ENCODE measurements at places on chromosomes 16 and 17.
A peak's percentile ranks its signal among the peaks of the same experiment; 100 is the strongest.

GRCh38 chr17:34556384-34556783, 23.0 kb upstream of the TMEM132E start:
- no peak for DNase-seq

DNA sequence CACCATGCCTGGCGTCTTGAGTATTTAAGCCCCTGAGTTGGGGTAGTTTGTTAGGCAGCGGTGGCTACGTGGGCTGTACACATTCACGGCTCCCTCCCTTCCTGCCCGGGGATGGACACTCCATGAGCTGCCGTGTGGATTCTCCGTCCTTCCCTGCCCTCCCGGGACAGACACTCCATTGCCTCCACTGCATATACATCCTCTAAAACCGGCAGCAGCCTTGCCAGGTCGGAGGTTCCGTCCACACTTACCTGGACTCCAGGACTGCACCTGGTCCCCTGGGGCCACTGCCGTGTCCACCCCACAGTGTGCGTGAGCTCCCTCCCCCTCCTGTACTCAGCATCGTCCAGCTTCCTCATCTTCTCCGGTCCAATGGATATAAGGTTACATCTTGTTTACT, 3.5 kb upstream of the SPATA2L start:
- DNase-seq: no peak

GRCh38 chr16:2025878-2026460, 733 bp upstream of the NHERF2 start:
- DNase-seq: no peak

- no peak for DNase-seq
These were observed 8.8 kb upstream of the ABCA8 start for GRCh38 chr17:68963958-68964357.

GRCh38 chr16:19135896-19136438, 22.2 kb downstream of the ITPRIPL2 start:
- DNase-seq: no peak

- DNase-seq: no peak
These were observed 150.2 kb upstream of the CACNG5 start for GRCh38 chr17:66684731-66685130.

DNA sequence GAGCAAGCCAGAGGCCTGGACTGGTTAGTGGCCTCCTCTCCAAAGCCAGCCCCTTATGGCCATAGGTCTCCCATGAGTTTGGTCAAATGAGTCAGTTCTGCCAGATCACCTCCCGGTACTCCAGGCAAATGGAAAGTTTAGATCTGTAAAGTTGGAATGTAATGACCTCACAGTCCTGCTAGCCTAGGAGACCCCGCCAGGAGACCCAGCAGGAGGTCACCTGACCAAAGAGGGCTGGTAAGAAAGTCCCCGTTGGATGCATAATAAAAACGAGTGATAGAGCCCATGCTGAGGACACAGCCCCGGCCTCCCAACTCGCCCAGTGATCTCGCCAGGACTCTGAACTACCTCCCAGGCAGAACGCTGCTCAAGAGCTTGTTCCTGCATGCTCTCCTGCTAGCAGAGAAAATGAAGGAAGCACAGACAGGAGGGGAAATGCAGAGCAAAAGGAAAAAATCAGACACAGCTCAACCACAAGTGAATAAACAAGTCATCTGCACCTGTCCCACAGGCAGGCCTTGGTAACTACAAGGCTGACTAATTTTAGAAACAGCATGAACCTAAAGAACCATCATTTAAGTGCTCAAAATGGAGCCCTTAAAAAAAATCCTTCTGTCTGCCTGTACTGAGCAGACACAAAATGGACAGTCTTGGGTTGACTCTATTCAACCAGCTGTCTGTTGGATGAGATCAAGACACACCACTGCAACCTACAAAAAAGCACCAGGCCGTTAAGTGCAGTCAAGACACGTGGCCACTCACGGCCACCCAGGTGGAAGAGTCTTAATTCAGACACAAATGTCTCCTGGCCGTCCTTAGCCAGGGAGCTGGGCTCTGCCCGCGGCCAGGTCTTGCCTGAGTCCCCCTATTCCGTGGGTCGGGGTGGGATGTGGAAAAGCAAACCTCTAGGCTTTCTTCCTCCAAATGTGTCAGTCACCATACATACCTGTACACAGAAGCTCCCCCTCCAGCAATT, 9.2 kb downstream of the CDIP1 start:
- DNase-seq: no peak

GRCh38 chr16:69005641-69006355, 99.7 kb upstream of the HAS3 start:
- no peak for DNase-seq

GRCh38 chr17:7001318-7001961, 5.6 kb downstream of the ALOX12 start:
- DNase-seq: peak; percentile 65

GRCh38 chr17:60170835-60171752, 21.3 kb downstream of the CA4 start:
- DNase-seq: no peak

DNA sequence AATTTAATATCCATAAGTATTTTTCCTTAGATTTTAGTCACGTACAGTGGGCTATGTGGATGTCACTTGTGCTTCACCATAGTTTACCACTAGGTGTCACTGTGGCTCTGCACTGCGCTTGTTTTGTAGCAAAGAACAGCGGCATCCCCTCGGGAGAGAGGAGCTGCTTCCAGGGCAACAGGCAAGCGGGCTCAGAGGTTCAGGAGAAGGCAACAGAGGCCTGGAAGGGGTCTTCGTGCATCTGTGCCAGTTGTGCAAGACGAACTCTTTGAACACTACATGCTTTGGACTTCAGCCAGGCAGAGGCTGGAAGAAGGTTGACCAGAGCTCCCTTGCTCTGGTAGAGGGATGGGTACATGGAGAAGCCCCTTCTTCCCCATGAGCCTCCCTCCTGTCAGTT, 20.6 kb downstream of the CYB561 start:
- peak; percentile 80 for DNase-seq

DNA sequence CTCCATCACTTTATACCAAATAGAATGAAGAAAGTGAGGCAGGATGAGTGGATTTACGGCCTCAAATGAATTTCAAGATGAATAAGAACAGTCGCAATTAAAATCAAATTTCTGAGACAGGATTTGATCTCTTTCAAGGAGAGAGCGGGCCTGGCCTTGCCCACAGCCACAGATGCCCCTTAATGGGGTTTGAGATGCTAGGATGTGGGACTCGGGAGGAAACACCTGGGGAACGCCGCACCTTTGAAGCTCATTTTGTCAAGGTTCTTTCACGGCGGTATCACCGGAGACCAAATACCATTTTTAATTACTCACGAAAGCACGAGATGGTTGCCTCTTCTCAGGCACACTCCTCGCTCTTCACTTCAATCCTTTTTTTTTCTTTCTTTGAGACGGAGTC, 178.1 kb upstream of the SDK2 start:
- peak; percentile 17 for DNase-seq

- DNase-seq: peak; percentile 64
These were observed 186.0 kb upstream of the TNRC6C start for GRCh38 chr17:77772461-77772897.

DNA sequence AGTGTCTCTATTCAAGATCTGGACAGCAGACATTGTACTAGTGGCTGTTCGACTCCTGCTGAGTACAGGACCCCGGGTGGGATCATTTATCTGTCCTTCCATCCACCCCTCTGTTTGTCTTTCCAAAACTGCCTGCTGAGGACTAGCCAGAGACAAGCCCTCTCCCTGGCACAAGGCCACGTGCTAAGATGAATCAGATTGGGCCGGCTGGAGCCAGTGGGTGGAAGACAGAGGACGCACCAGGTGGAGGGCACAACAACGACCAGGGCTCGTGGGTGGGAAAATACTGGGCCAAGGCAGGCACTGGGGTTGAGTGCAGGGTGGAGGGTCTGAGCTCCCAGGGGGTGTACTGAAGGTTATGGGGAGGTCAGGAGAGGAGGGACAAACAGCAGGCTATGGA, 1.4 kb upstream of the CA7 start:
- DNase-seq: no peak

DNA sequence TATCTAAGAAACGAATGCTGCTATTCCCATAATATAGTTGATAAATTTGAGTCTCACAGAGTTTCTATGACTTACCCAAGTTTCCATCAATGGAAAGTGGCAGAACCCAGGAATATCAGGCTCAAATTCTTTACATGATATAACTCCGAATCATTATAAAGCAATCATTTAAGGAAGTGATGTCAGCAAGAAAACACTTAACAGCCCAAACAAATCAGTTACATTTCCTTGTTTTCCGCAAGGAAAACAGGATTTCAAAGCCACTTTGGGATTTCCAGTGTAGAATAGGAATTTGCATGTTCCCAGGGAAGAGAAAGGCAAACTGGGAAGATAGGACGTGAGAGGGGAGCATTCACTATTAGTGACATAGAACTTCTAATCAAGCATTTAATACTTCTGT, 311.4 kb upstream of the GOT2 start:
- DNase-seq: no peak

GRCh38 chr16:60674241-60674640, 1362.0 kb downstream of the CDH8 start:
- no peak for DNase-seq

DNA sequence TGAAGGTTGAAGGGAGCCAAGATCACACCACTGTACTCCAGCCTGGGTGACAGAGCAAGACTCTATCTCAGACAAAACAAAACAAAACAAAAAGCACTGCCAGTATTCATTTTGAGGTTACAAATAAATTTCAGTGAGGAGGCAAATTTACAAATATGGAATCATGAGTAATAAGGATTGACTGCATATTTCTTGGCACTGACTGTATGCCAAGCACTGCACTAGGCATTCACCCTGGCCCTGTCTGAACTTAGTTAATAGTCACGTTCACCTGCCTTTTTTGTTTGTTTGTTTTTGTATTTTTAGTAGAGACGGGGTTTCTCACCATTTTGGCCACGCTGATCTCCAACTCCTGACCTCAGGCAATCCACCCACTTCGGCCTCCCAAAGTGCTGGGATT, 5.1 kb downstream of the LDAF1 start:
- no peak for DNase-seq

GRCh38 chr16:82456683-82457082, 170.1 kb upstream of the CDH13 start:
- DNase-seq: peak; percentile 27

All from CD4-positive, alpha-beta T cell (primary cell).